Tongue (tissue), 3 donors: ENCODE measurements at places on chromosomes 1 and 21. TPM values are rescaled to one million over a fixed set of nuclear protein-coding genes. Genes with fewer than 3 reads are reported as not detected.

DNA sequence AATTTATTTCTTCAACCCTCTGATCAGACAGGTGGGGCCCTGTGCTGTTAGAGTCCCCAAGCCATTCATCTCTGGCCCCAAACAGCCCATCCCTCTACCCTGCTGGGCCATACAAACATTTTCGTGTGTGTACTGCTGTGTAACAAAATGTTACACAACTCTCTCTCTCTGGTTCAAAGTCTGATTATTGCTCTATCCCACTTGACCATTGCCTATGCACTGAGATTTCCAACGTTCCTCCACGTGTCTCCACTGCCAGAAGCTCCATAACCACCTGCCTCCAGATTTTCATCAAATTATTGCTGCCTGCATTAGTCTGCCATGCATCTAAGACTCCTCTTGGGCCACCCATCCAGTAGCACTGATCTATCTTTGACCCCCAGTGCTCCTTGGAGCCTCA, 104.8 kb downstream of the ELAVL4 start:
- DNase-seq, result no peak

CYP4A11 gene
- total RNA-seq, result not detected

DCST1 gene
- total RNA-seq, result not detected

DNA sequence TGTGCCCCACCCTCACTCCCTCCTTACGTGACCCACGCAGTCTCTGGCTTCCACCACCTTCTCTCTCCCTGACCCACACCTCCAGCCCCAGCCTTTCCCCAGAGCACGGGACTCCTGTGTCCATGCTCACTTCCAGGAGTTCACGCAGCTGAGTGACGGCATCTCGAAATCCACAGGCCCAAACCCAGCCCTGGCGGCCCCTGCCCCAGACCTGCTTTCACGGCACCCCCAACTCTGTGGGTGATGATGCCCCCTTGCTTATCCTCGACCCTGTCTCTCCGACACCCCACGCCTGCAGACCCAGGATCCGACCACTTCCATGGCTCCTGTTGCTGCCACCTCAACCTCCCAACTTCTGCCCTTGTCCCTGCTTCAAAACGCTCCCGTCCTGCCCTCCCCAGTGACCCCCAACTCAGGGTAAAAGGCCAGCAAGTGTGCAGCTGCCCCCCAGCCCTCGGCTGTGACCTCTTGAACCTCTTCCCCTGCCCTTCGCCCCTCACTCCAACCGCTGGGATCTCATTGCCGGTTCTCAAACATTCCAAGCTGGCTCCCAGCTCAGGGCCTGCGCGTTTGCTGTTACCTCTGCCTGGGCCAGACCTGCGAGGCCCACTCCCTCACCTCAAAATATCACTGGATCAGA, 30.4 kb upstream of the LAPTM5 start:
- no peak for DNase-seq

S100A5 gene
- not detected for total RNA-seq

PLA2G2A gene
- 1.7 TPM for total RNA-seq

ZNF362 gene
- 11.4 TPM for total RNA-seq

LHX8 gene
- total RNA-seq, result 9.4 TPM

LRRC53 gene
- not detected for total RNA-seq

LCE1A gene
- total RNA-seq, result not detected

- no peak for DNase-seq
Measured at GRCh38 chr1:95067568-95067967, 5.2 kb downstream of the ALG14 start.

DNA sequence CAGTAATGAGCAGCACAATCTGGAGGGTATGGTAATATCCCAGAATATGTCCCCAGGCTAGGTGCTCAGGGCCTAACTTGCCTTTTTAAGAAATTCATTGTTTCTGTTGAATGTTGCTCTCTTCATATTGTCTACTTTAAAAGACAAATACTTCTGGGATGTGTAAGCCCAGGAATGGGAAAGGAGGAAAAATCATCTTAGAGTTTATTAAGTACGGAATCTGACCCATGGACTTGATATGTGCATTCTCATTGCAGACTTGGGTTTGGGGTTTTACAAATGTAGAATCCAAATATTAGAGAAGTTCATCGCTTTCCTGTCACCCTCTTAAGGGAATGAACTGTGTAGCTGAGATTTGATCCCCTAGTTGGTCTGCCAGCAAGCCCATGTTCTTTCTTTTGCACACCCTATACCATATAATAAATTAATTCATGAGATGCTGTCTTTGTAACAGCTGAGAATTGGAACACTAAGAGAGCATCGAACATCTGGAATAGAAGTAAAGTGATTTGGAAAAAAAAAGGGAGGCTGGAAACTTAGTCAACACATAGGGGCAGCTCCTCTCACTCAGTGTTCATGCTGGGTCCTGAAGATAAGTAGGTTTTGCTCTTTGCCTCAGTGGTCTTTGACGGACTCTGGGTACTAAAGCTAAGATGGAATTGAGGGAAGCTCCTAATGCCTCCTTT, 235.8 kb upstream of the C1orf105 start:
- DNase-seq, result peak; percentile 77

- no peak for DNase-seq
Measured at GRCh38 chr1:9085306-9085940, 16.0 kb upstream of the SLC2A5 start.

SLAMF7 gene
- 0.41 TPM for total RNA-seq

DNA sequence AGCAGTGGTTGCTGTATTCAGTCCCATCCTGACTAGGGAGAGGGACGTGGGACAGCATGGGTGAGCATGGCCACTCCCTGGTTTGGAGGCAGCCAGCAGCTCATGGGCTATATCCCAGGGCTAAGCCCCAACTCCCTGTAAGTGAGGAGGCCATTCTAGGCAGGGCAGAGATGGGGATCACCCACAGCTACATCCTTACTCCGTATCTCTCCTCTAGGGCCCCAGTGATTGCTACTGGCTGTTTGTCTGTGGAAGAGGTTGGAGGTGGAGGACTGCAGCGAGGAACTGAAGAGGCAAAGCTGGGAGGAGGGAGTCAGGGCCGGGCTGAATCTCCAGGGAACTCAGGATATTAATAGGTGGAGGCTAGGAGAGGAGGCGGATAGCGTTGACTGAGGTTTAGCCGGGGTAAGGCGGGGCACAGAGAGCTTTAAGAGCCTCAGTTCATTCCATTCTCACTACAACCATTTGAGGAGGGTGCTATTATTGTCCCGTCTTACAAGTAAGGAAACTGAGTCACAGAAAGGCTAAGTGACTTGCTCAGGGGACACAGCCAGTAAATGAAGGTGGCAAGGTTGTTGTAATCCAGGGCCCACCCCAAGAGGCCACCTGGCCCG, 6.8 kb downstream of the OLIG2 start:
- DNase-seq, result no peak
